Purkinje cell (primary cell): ENCODE measurements at places on chromosomes 4 and X. TPM values are rescaled to one million over a fixed set of nuclear protein-coding genes. Genes with fewer than 3 reads are reported as not detected.

The ATOH1 gene
- not detected in 2 replicates for polyA plus RNA-seq

The STARD8 gene
- 0.06 and 0.32 TPM in 2 replicates for polyA plus RNA-seq

The CACNA1F gene
- polyA plus RNA-seq: not detected in 2 replicates

The LINC00632 gene
- polyA plus RNA-seq: 471 and 485 TPM in 2 replicates

The HMGN5 gene
- polyA plus RNA-seq: 18.7 and 38.0 TPM in 2 replicates

The KCNE5 gene
- 0.50 and 1.2 TPM in 2 replicates for polyA plus RNA-seq

The S100G gene
- not detected in 2 replicates for polyA plus RNA-seq

The KLB gene
- 0.85 TPM in 1 of 2 replicates, not detected in the other for polyA plus RNA-seq

The F11 gene
- polyA plus RNA-seq: not detected in 2 replicates
